ENCODE measurements at places on chromosomes 5 and 9.

GRCh38 chr9:14214065-14214684 is 99.8 kb downstream of the NFIB start:
- no peak for DNase-seq

- DNase-seq: no peak
Observed at GRCh38 chr5:132751444-132751843, 4.2 kb downstream of the CCNI2 start.

GRCh38 chr5:116444373-116445295 is 130.0 kb downstream of the SEMA6A start:
- DNase-seq: no peak

- no peak for DNase-seq
Observed at GRCh38 chr9:16552252-16552651, 318.2 kb downstream of the BNC2 start.

DNA sequence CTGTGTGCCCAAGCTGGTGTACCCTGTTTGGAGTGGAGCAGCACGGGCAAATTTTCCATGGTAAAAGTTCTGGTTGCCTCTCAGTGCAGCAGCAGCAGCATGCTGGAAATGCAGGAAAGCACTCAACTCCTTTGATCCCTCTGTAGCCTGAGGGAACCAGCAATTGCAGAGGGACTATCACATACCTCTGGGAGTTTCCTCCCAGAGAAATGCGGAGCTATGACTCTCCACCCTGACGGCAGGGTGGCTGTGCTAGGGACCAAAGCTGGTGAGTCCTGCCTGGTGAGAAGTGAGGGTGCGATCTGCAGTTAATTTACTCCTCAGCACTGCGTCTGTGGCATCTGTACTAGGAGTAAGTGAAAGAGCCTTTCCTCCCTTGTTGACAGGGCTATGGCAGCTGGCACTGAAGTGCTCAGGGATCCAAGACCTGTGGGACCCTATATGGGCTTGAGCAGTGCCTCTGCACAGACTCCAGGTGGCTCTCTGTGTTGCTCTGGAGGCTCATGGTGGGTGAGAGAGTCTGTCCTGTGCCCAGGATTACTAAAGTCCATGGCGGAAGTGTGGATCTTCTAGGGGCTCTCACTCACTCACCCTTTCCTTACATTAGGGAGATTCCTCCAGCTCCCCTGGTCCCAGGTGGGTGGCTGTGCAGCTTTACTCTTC is 601.2 kb upstream of the TYRP1 start:
- no peak for DNase-seq

- DNase-seq: no peak
Observed at GRCh38 chr9:18067548-18068120, 406.3 kb upstream of the ADAMTSL1 start.

- DNase-seq: no peak
Observed at GRCh38 chr9:69379270-69379982, 54.4 kb downstream of the ENTREP1 start.

- no peak for DNase-seq
Observed at GRCh38 chr5:126400621-126401251, 22.5 kb upstream of the GRAMD2B start.
